ENCODE measurements at places on chromosomes 12 and 14.

DNA sequence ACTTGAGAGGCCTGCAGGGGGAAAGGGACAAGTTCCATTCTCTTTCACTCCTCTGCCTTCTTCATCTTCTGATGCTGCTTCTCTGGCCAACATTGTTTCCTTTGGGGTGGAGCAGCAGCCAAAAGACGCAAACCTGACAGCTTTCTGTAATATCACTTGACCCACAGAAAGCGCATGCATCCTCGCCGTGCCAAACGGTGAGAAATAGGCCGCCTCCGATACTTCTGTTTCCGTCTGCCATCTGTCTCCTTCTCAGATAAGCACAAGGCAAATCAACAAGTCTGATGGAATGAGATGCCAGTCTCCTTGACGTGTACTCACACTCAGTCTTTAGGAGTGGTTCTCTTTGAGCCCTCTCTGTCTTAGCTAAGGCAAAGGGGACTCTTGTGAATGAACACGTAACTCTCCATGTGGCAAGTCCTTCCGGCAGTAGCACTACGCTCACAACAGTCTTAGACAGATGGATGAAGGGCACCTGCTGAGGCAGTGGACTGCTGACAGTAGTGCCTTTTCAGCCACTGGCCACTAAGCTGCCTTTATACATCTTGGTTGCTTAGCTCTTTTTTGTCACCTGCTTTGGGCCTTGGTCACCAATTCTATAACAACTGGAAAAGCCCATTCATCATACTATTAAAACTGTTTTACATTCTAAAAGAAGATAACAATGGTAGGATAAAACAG lies 214.1 kb downstream of the FBXL14 start:
- no peaks in the 10 kb centered on the region for H3K36me3 ChIP-seq
- H3K4me1 ChIP-seq, result no peaks in the 10 kb centered on the region
- no peak for DNase-seq
- no peak overlapping the region for H3K4me3 ChIP-seq

- H3K4me1 ChIP-seq, result no peaks in the 10 kb centered on the region
- no peak overlapping the region for H3K27ac ChIP-seq
- DNase-seq, result no peak
- H3K4me3 ChIP-seq, result no peak overlapping the region
- H3K36me3 ChIP-seq, result no peaks in the 10 kb centered on the region
- no peaks in the 10 kb centered on the region for H3K27me3 ChIP-seq
Measured at GRCh38 chr14:78967111-78967809, 797.1 kb downstream of the NRXN3 start.

DNA sequence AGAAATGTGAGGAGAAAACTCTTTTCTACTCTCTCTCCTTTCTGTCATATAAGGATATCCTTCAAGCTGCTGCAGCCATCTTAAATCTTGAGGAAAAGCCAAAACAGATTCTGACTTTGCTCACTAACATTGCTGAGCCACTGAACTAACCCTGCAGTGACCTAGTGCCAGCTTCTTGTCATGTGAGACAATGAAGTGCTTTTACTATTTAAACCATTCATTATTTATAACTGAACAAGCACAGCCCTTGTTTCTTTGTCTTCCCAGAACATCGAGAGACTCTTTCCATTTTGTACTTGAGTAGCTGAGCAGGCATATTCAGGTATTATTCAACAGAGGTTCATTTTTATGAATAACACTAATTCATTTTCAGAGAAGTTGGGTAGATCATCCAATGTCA lies 455.0 kb upstream of the TMPO start:
- DNase-seq, result no peak
- no peak overlapping the region for H3K4me3 ChIP-seq
- H3K36me3 ChIP-seq, result no peaks in the 10 kb centered on the region
- no peak overlapping the region for H3K27ac ChIP-seq
- no peaks in the 10 kb centered on the region for H3K27me3 ChIP-seq

- no peak overlapping the region for H3K27ac ChIP-seq
- H3K27me3 ChIP-seq, result no peaks in the 10 kb centered on the region
Measured at GRCh38 chr12:69515394-69515930, 45.3 kb downstream of the FRS2 start.

- H3K36me3 ChIP-seq, result no peaks in the 10 kb centered on the region
- no peak overlapping the region for H3K4me3 ChIP-seq
- H3K27me3 ChIP-seq, result no peaks in the 10 kb centered on the region
- H3K4me1 ChIP-seq, result no peaks in the 10 kb centered on the region
Measured at GRCh38 chr12:40315375-40315774, 90.6 kb downstream of the LRRK2 start.

GRCh38 chr14:77908847-77909246 lies 108.9 kb downstream of the ADCK1 start:
- no peak overlapping the region for H3K4me3 ChIP-seq
- H3K4me1 ChIP-seq, result peaks cover 13% of the 10 kb centered on the region
- no peak for DNase-seq
- peaks cover 1% of the 10 kb centered on the region for H3K36me3 ChIP-seq
